Activated effector memory CD4-positive, alpha-beta T cell treated with Interleukin-2 at 50 U/mL for 16 hours (primary cell): ENCODE measurements at places on chromosomes 12 and 14.

GRCh38 chr12:112850383-112850782, 56.4 kb upstream of the OAS1 start:
- no peak for DNase-seq

- DNase-seq, result no peak
Measured at GRCh38 chr14:61420326-61420725, 98.9 kb downstream of the PRKCH start.

GRCh38 chr14:55585854-55586253, 5.8 kb downstream of the KTN1 start:
- DNase-seq, result no peak

GRCh38 chr14:54787261-54787660, 115.4 kb downstream of the GCH1 start:
- no peak for DNase-seq

DNA sequence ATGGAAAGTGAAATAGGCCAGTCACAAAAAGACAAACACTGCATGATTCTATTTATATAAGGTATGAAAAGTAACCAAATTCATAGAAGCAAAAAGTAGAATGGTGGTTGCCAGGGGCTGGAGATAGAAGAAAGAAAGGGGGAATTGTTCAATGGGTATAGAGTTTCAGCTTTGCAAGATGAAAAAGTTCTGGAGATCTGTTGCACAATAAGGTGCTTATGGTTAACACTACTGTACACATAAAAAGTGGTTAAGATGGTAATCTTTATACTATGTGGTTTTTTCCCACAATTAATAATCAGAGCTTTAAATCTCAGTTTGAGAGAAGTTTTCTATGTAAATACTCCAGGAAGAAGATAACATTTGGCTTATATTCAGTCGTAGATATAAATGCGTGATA, 73.4 kb downstream of the SLC38A4 start:
- DNase-seq, result no peak

DNA sequence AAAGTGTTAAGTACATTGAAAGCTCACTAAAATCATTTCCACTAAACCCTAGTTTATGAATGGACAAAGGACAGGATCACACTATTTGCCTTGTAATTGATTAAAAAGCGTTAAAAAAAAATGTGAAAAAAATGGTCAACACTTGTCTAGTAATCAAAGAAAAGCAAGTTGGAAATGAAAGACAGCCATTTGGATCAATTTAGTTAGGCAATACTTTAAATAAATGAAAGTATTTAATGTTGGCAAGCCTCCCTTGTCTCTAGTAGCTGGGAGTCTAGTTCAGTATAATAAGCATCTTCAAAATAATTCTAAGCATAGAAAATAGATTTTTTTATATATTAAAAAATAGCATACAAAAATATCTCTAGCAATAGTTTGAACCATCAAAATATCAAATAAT, 14.2 kb upstream of the CNIH1 start:
- DNase-seq, result no peak

- no peak for DNase-seq
Measured at GRCh38 chr14:80575763-80576162, 364.5 kb upstream of the DIO2 start.

DNA sequence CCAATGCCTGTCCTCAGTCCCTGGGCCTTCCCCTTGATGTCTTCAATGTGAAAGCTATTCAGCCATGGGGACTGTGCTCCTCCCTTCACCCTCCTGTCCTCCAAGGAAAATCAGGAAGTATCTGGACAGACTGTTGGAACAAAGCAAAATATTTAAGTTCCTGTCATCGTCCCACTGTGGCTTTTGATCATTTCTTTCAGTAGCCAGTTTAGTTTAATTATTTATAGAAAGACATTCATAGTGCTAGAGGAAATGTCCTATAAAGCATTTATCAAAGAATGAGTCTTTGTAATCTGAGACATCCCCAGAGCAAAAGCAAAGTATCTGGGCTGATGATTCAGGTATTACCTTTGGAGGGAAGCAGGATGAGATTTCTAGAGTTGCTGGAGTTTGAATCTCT, 254.1 kb downstream of the NRXN3 start:
- DNase-seq, result no peak

GRCh38 chr14:90665321-90666000, 150.8 kb downstream of the TTC7B start:
- DNase-seq, result no peak
